ENCODE measurements at places on chromosomes 3 and 15. TPM values are rescaled to one million over a fixed set of nuclear protein-coding genes. Genes with fewer than 3 reads are reported as not detected.

Gene ALS2CL
- total RNA-seq: not detected

Gene GUCA1C
- not detected for total RNA-seq

Gene ZSCAN2
- total RNA-seq: 12.0 TPM

Gene DNAJC19
- total RNA-seq: 59.7 TPM

Gene FBLN2
- not detected for total RNA-seq

Gene ARRDC4
- total RNA-seq: not detected

Gene ECT2
- total RNA-seq: 72.5 TPM

Gene CLDN11
- 0.33 TPM for total RNA-seq

Gene STRC
- 1.5 TPM for total RNA-seq

Gene LTK
- 0.11 TPM for total RNA-seq

Gene ROBO1
- total RNA-seq: not detected

Gene TRH
- not detected for total RNA-seq

Gene CRYGS
- 3.5 TPM for total RNA-seq

Gene LRRC31
- not detected for total RNA-seq

Gene TAGLN3
- not detected for total RNA-seq

Gene RASGRF1
- total RNA-seq: 4.5 TPM

Gene FILIP1L
- not detected for total RNA-seq

Gene CPLX3
- total RNA-seq: 1.5 TPM

Gene IL5RA
- total RNA-seq: not detected

Gene CTXN2
- total RNA-seq: 0.35 TPM
